CD8-positive, alpha-beta T cell (primary cell): ENCODE measurements at places on chromosomes 1 and 21.

DNA sequence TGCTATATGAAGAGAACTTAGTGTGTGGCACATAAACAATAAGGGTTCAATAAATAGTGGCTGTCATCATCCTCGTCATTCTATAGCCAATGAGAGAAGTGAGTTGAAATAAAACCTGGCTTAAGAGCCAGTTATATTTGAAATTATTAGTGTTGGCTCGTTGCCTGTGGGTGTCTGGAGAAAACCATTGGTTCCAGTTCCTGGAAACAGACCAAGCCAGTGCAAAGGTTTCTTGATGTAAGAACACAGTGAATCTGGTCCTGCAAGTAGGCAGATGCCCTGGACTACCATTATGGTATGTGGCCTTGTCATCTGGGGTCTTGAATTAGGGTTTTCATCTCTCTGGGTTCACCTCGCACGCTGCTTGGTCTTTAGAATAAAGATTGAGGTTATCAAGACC, 43.3 kb downstream of the URB2 start:
- no peak for DNase-seq

- DNase-seq = no peak
Observed at GRCh38 chr1:156095906-156096508, 13.7 kb upstream of the MEX3A start.

GRCh38 chr1:57620605-57621004, 196.7 kb upstream of the DAB1 start:
- DNase-seq = no peak

DNA sequence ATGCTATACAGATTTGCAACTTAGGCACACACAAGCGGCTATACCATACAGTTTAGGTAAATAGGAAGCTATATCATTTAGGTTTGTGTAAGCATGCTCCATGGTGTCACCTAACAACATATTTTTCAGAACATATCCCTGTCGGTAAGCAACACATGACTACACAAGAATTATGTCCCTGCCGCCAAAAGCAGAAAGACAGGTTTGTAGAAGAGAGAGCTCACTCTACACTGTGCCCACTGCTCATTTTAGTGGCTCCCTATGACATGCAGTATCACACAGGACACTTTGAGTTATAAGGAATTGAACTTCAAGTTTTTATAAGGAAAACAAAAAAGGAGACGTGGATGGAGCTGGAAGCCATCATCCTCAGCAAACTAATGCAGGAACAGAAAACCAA, 132.5 kb upstream of the KAZN start:
- DNase-seq = no peak

- no peak for DNase-seq
Observed at GRCh38 chr1:23446661-23447310, 22.2 kb upstream of the TCEA3 start.

DNA sequence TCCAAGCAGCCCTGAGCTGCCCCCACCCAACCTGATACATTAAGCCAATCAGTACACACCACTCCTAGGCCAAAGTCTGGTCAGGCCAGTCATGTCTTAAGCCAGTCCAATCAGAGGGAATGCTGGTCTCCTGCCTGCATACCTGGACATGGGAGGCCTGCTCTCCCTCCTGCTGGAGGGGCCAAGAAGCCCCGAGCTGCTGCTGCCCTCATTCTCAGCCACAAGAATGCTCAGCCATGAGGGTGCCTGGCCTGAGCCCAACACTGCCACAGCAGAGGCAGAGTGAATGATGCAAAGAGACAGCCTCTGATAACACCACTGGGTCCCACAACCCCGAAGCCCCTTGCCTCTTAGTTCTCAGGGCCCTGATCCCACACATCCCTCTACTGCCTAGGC, 23.0 kb downstream of the CHD5 start:
- DNase-seq = no peak

DNA sequence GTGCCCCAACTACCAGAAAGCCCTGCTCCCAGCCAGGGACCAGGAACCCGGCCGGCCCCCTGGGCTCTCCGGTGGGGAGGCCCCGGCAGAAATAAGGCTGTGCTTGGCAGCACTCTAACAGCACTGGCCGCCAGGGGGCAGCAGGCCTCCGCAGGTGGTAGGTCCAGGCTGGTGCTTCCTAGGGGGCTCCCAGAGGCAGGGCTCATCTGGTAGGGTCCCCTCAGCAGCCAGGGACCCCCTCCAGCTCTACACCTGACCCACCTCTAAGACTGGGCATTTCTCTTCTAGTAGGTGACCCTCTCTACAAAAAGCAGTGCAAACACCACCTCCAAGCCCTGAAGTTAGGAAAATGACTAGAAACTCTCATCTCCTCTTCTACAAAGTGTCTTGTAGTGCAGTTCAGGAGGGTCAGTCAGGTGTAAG, 85.6 kb downstream of the STUM start:
- peak; percentile 74 for DNase-seq

DNA sequence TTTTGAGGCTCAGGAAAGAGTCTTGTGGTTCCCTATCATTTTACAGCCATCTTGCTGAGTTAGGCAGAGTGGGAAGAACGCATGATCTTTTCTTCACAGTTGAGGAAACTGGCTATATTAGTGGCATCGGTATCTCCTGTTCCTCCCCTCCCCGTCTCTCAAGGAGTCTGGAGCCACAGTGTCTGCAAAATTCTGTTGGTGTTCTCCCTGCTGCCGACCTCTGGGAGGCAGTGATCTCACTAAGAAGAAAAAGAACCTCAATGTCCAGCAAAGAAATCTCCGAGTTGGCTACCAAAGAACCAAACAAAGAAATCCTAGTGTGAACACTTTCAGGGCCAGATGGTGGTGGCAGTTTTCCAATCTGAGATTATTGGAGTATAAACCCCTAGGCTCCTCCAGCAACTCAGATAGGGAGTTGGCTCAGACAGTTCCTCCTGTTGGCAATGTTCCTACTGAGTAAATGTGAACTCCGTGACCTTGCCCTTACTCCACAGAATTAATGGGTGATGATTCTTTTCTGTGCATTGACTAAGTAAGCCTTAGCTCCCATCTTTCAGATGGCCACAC, 41.2 kb downstream of the PRAMEF20 start:
- no peak for DNase-seq

- DNase-seq = no peak
Observed at GRCh38 chr21:46116776-46117585, 19.1 kb downstream of the COL6A2 start.

- no peak for DNase-seq
Observed at GRCh38 chr21:29172282-29172681, 41.8 kb downstream of the MAP3K7CL start.

DNA sequence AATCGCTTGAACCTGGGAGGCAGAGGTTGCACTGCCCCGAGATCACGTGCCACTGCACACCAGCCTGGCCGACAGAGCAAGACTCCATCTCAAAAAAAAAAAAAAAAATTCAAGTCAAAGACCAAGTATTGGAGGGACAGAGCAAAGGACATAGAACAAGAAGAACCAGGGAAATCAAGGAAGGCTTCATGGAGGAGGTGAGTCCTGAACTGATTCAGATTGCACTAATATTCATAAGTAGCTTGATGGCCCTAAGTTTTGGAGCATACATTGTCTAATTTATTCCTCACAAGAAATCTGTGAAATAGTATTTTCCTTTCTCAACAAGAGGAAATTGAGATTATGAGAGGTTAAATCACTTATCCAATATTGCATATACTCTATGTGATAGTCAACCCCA, 3.9 kb upstream of the PRR9 start:
- DNase-seq = no peak

DNA sequence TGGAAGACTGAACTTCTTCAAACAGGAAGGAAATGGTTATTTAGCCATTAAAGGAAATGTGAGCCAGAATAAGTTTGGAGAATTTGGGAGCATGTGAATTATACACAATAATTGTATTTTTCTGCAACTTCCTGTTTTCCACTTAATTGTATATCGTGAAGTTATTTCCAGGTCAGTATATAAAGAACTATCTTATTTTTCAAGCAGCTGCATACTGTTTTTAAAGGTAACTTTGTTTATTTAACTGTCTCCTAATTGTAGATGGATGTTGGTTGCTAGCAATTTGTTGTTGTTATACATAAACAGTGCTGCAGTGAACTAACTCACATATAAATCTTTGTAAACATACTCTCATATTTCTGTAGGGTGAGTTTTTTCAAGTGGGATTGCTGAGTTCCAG, 180.3 kb downstream of the HLX start:
- no peak for DNase-seq
